GM04503 (cell line): ENCODE measurements at places on chromosomes 6 and 20.

DNA sequence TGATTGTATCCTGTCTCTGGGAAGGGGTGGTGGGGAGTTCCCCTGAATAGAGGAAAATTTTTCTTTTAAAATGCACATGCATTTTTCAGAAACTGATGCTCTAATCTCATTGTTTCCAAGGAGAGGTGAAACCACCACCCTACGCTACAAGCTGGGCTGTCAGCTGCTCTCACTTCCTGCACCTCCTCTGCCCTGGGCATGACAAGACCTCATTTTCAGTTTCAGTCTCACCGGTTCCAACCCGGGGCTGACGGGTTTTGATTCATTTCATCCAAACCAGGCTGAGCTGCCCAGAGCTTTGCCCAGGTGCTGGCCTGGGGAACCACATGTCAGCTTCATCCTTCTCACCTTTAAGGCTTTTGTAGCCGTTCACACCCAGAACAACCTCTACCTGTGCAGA, 99.7 kb downstream of the EYA2 start:
- DNase-seq = no peak

DNA sequence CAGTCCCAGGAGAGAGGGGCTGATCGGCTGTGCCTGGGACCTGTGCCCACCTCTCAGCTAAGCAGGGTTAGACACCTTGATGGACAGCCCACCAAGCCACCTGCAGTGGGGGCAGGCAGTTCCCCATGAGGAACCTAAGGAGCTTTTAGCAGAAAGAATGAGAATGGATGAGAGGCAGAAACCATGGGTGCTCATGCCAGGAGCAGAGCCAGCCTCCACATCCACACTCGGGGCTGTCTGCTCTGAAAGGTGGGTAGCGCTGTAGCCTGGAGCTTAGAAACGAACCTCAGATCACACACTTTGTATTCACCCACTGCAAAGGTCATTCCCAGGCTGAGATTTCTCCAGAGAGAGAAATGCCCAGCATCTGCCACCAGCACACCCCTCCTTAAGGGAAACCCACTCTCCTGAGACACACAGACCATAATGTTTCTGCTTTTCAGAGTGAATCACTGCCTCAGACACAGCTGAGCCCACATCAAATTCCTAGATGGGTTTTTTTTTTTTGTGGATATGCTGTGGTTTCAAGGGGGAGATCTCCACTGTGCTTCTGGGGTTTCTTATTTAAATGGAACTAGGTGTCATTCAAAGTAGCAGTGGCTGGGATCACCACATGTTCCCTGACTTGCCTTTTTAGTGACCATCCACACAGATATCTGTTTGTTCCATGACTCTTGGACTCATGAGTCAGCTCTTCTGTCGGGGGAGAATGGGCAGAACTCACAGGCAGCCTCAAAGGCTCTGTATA, 218.9 kb downstream of the EYA2 start:
- DNase-seq = no peak

- no peak for DNase-seq
Observed at GRCh38 chr6:147203311-147204059, 732 bp upstream of the STXBP5 start.

DNA sequence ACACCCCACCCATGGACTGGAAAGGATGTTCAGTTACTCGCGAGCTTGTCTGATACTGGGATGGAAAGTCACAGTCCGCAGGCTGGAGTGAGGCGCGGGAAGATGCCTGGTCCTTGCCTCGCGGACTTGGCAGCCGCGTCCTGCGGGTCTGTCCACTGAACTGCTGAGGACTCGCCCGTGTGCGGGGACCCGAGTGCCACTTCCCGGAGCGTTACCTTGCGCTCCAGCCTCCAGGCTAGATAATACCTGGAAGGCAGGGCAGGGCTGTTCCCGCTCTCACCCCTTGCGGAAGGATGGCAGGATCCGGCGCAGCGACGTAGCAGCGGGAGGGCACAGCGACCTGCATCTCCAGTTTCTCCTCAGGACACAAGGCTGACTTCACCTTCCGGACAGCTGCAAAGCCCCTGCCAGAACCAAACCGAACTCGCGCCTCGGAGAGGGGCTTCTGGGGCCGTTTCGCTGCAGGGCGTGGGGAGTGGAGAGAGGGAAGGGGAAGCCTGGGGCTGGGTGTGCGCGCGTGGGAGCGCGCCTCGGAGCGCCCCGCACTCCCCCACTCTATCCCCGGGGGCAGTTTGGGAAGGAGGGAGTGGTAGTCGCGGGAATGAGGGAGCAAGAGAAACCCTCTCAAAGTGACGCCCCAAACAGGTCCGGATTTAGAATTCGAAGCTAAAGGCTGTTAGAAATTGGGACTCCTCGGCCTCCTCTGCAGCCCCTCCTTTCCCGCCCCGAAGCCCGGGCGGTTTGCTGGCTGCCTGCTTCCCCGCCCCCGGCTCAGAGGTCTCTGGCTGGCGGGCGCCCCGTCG, at the start of gene KCNQ5:
Gene KCNQ5 (plus strand): TSS at position 774 of the 803 bp plus-strand sequence.
- DNase-seq = no peak

DNA sequence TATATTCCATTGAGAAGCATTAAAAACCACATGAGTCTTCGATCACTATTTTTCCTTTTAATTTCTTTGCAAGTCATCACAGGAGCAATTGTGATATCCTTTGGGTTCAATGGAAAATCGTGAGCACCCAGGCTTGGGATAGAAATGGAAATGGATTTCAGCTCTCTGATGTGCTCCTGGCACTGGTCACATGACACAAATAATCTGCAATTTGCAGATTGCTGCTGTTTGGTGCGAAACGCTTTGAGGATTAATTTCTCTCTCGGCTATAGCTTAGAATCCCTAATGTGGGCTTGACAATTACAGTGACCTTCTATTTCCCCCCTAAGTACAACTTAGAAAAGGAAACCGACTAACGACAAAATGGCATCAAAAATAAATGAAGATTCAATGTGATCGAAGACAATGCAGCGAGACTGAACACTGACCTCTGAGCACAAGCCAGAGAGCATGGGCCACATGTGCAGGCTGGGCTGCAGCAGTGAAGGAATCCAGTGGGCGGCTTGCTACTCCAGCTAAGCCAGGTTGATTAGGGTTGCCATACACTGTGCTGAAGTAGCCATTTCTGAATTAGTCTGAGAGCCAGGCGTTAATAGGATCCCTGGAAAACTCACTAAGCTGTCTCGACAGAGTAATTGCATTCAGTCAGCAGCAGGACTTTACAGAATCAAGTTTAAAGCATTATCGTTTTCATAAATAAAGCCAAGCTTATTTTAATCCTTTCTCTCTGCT, 301.8 kb upstream of the AGPAT4 start:
- DNase-seq = no peak

GRCh38 chr6:31129130-31129529, 8.9 kb upstream of the CDSN start:
- no peak for DNase-seq

DNA sequence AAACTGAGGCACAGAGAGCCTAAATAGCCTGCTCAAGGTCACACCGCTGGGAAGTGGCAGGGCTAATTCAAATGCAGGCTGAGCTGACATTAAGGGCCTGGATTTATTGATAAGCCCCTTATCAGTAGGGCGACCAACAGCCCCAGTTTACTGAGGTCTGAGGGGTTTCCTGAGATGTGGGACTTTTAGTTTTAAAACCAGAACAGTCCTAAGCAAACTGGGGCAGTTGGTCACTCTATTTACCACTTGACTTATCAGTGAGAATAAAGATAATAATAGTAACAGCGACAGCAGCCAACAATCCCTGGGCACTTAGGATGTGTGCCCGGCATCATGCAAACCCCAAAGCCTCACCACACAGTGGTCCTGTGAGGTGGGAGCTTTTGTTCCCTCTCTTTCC, 27.6 kb downstream of the PREX1 start:
- no peak for DNase-seq

DNA sequence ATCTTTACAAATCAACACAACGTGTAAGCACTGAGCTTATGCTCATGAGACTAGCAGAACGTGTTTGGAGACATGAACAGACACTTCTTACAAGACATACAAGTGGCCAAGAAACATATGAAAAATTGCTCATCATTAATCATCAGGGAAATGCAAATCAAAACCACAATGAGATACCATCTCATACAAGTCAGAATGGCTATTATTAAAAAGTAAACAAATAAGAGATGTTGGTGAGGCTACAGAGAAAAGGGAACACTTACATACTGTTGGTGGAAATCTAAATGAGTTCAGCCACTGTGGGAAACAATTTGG, 327.9 kb upstream of the SOX4 start:
- no peak for DNase-seq

DNA sequence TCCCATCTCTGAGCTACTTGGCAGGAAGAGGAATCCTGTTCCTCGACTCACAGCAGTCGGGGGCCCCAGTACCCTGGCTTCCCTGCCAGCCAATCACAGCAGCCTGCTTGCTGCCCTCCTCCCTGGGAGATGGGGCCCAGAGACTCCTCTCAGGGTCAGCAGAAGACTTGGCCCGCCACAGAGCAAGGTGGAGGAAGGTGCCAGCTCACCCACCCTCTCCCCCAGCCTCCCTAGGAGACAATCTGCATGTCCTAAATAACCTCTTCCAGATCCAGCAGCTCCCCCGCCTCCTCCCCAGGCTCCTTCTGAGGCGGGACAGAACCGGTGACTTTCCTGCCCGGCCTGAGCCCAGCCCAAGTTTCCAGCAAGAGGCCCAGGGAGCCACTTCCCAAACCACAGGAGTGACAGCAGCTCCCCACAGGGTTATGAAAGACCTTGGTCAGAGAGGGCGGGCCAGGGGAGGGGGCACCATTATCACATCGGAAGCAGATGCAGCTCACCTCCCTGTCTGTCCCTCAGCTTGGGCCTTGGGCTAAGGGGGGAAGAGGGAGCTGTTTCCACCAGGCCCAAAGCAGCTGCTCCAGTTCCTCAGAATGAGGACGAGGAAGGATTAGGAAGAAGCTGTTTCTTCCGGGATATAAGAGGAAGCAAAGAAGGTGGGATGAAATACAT, 2.3 kb downstream of the CCND3 start:
- no peak for DNase-seq

DNA sequence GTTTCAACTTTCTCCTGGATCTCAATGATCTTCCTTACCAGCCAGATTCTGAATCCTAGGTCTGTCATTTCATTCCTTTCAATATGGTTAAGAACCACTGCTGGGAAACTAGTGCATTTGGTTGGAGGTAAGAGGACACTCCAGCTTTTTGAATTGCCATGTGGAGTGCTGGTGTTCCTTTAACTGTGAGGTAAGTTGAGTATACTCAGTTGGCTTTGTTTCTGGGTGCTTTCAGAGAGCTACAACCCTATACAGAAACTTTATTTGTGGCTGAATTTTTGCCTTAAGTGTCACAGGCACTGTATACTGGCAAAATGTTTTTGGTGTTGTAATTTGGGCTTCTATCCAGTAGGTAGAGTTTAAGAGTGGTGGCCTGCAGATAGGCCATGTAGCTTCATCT, 175.8 kb downstream of the TBC1D32 start:
- DNase-seq = no peak

DNA sequence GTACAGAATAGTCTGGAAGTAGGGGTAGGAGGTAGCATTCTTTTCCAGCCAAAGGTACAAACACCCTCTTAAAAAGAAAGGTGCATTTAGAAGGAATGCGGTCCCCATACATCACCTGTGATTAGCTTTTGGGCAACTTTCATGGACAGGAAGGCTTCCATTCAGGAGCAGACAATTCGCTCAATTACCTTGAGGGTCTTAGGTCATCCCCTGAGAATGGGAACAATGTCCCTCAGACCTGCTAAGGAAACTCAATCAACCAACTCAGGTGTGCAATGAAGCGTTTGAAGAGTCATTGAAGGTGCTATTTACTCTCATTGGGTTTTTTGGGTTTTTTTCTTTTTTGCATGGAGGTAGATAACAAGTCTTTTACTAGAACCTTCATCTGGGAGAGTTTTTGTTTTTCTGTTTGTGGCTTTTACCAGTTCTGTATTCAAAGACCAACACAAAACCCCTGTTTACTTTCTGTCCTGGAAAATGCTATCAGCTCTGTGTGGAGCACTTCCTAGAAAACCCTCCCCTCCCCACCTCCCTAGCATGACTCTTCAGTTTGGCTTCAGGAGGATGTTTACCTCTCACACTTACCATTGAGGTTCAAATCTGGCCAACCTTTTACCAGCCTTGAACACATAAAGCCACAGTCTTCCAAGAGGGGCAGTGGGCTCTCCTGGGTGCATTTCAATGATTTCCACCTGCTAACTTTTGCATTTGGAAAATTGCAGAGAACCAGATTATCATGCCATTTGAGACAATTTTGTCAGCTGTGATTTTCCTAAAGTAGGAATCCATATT, 271.2 kb upstream of the PRDM1 start:
- DNase-seq = no peak

- no peak for DNase-seq
Observed at GRCh38 chr6:104633125-104633524, 226.6 kb downstream of the HACE1 start.

DNA sequence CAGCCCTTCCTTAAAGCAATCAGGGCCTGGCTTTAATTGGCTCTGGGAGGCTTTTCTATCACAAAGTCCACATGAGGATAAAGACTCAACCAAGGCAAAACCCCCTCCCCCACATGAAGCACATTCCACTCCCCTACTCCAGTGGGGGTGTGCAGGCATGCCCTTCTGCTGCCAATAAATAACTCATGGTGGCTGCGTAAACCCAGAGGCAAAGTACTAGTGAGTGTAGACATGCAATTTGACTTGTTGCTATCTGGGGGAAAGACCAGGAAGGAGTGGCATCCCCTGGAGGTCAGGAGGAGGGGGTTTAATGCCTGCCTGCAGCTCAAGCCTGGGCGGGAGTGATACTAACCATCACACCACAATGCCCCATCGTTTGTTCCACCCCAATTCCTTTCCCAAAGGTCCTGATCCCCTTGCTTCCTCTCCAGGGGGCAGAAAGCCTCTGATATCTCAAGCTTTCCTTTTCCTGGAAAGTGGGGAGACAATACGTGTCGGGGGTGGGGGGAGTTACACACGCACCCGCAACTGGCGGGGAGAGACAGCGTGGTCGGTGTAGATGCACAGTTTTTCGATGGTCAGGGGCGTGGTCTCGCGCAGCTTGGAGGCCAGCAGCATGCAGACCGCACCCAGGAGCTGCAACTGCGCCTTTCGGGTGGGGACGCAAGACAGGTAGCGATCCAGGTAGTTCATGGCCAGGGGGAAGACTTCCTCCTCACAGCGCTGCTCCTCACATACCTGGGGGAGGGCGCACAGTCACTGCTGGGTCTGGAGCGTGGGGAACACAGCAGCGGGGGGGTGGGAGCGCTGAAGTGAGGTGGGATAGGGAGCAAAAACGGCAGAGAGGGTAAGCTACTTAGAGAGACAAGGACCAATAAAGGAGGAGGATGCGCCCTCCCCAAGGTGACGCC, 1.5 kb downstream of the CCND3 start:
- DNase-seq = no peak

DNA sequence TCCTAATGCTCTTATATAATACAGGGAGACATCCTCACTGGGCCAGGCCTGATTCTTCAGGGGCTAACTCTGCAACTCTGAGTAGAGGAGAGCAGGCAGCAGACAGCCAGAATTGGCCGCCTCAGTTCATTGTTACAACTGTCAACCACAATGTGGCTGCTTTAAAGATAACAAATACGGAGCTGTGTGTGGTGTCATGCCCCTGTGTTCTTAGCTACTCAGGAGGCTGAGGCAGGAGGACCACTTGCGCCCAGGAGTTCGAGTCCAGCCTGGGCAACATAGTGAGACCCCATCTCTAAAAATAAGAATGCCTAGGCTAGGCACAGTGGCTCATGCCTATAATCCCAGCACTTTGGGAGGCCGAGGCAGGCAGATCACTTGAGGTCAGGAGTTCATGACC, 34.3 kb downstream of the CEP250 start:
- DNase-seq = no peak
